ENCODE measurements at places on chromosomes 16 and 17. TPM values are rescaled to one million over a fixed set of nuclear protein-coding genes. Genes with fewer than 3 reads are reported as not detected.

CSH2 gene
- total RNA-seq, result not detected

YBX2 gene
- under 0.01 TPM for total RNA-seq

ASGR2 gene
- not detected for total RNA-seq

GSG1L gene
- total RNA-seq, result not detected

KLHL11 gene
- total RNA-seq, result 37.9 TPM

AIPL1 gene
- total RNA-seq, result not detected

CCL17 gene
- not detected for total RNA-seq

MMP2 gene
- total RNA-seq, result 18.9 TPM

IRX3 gene
- total RNA-seq, result 2.0 TPM

RTN4RL1 gene
- 0.33 TPM for total RNA-seq

C16orf54 gene
- total RNA-seq, result not detected

KRT36 gene
- total RNA-seq, result 0.22 TPM

Data from dermis lymphatic vessel endothelial cell (primary cell).